ENCODE measurements at places on chromosomes 5 and 9. TPM values are rescaled to one million over a fixed set of nuclear protein-coding genes. Genes with fewer than 3 reads are reported as not detected.

- DNase-seq = no peak
These were observed 2.0 kb downstream of the ADAMTS13 start for GRCh38 chr9:133424187-133424586.

DNA sequence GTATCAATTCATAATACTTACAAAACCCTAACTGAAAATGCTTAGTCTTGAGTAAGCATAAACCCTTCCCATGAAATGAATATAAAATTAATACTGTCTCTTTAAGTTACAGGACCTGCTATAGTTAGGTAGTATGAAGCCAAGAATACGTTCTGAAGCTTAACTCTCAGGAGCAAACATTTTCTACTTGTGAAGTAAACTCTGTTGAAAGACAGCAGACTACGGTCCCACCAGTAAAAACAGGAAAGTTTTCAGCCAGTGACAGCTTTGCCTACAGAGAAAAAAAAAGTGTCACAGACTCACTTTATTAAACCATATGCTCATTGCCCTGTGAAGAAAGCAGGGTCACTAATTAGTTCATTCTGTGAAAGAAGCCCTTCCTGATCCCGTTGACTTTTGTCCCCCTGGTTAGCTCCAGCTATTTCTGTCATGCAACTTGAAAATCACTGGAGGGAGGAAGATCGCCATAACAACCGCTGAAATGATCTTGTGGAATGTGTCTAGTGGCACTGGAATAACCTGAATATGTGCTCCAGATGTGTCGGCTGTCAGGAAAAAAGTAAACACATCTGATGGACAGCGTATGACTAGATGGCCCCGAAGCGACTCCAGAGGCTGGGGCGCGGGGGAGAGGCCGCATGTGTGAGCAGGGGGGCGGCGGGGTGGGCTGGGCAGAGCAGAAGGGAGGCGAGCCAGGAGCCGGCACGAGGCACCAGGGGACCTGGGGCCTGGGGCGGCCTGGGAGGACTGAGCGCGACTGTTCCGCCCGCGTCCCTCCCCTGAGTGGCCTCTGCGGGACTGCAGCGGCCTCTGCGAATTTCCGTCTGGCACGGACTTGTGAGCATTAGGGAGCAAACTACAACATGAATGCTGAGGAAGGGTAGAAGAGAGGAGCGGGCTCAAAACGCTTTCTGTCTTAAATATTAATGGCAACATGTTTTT, 41.9 kb downstream of the BNC2 start:
- peak; percentile 45 for DNase-seq

DNA sequence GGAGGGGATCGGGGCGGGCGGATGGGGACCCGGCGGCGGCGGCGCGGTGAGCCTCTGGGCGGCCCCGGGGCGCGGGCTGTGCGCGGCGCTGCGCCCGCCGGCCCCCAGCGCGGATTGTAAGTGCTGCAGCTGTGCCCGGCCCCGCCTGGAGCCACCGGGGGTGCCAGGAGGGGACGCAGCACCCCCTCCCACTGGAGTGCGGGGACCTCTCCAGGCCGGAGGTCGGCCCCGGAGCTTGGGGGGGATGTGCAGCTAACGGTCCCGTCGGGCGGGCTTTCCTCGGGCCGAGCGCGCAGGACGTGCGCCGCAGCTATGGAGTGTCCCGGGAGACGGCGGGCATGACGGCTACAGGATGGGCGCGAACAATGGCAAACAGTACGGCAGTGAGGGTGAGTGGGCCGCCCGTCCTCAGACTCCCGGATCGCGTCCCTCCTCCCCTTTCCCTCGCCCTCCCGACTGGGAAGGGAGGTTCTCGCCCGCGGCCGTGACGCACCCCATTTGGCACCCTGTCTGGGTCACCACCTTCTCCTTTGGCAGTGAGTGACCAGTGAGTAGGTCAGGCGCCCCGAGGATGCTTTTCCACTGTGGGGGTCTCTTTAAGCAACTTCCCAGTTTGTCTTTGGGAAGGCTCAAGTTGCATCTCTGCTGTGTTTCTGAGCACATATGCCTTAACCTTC, 483 bp downstream of the FBXL7 start:
- DNase-seq = peak; percentile 69

GRCh38 chr5:157328277-157328912, 62.5 kb downstream of the CYFIP2 start:
- DNase-seq = peak; percentile 71

- peak; percentile 17 for DNase-seq
These were observed 228.0 kb downstream of the DCP2 start for GRCh38 chr5:113204525-113205161.

Gene C9
- total RNA-seq = not detected

Gene FBLL1
- total RNA-seq = 0.81 TPM

GRCh38 chr9:136848393-136849037, 694 bp upstream of the PHPT1 start:
- peak; percentile 55 for DNase-seq

GRCh38 chr9:120412425-120412951, 167.5 kb downstream of the CDK5RAP2 start:
- peak; percentile 8 for DNase-seq

GRCh38 chr5:122315521-122315920, 3.5 kb downstream of the SNCAIP start:
- no peak for DNase-seq

Gene ST8SIA4
- total RNA-seq = 0.10 TPM

Gene F2RL2
- total RNA-seq = 4.9 TPM

DNA sequence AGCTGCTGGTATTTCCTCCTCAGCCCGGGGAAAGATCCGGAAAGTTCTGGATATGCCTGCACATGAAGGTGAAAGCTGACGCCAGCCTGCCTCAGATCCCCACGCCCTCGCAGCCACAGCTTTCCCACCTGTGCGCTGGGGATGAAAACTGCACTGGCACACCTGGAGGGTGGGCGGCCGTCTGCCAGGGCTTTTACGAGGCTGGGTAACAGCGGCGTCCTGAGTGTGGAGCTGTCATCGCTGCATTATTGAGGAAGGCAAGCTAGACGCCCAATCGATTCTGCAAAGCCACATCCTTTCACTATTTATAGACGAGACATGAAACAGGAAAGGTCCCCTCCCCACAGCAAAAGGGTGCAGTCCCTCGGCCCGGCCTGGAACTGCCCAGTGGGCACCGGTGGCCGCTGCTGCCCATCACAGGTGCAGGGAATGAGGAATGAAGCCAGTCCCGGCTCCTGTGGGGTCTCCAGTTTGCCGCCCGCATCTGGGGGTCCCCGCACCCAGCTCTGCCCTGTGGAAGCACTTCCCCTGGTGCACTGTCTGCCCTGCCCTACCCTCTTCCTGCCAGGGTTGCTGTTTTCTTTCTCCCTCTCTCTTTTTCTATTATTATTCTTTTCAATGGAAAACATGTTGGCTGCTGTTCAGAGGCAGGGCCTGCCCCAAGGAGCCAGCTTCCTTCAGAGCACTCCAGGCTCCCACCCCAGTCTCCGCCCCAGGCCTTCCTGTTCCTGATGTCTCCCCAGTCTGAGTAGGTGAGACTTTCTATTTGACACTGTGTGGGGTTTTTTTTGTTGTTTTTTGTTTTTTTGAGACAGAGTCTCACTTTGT, 7.0 kb downstream of the NOTCH1 start:
- DNase-seq = no peak

Gene C9orf85
- 24.9 TPM for total RNA-seq

Gene OBP2B
- total RNA-seq = not detected

DNA sequence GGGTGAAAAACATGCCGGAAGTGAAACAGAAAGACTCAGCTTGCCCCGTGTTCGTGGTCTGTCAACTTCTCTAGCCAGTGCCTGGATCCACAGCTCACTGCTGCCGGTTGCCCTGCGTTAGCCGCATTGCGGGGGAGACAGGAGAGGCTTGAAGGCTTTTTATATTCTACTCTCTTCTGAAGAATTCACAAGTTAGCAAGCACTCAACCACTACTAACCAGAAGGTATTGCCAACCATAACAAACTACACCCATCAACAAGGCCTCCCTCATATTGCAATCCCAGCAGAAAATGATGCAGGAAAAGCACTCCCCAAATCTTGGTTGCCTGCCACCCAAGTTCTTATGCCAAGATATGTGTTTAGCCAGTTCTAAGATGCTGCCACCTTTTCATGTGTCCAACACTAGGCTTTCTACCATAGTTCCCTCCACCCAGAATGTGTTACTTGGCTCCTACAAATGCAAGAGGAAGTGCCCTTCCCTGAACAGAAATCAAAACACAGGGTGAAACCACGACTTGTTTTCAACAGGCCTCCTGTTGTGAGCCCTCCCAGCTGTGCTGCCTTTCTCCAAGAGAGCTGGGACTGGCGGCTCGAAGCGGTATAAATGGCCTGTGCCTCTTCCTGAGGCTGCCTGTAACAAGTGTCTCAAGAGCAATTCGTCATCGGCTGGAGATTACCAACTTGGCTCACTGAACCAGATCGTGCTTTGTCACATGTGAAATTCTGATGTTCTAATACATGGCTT, 129.0 kb downstream of the SNX18 start:
- DNase-seq = peak; percentile 64

DNA sequence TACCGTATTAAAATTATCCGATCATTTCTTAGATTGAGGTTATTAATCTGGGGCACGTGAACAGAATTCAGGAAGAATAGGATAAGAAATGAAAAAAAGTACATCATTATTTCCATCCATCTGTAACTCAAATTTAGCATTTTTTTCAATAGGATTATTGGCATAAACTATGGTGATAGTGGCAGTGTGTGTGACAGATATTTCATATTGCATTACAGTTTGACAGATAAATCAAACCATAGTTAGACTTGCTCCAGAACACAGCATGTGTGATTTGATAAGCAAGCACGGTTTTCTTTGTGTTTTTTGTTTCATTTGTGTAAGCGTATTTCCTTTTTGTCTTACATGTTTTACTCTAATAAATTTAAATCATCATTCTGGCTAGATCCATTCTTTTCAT, 155.0 kb downstream of the CDH9 start:
- DNase-seq = no peak

DNA sequence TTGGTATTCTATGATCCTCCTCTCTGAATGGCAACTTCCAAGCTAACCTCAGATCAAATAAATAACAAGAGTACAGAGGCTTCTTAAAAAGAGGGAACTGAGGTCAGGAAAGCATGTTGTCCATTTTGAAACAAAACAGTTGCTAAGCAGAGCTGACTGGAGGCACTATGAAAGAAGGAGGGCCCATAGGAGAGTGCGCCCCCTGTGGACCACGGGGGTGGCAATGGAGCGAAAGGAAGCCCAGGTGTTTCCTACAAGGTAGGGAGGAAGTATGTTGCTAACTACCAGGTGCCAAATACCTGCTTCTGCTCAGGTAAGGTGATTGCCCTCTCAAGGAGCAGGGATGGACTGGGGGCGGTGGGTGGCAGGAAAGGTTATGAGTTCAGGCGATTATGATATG, 101.8 kb upstream of the MAST4 start:
- no peak for DNase-seq

DNA sequence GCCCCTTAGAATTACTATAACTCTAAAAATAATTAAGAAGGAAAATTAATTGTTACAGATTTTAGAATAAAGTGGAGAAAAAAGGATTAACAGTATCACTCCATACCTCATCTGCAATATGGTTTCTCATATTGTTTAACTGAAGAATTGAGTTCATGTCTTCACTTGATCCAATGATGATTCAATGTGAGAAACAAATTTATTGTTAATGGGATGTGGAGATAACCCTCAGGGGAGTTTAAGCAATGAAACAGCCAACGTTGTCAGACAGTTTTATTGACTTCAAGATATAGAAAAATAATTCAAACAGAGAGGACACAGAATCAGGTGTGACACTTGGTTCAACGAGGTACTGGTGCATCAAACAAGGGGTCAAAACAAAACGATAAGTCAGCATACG, 665.2 kb upstream of the ACO1 start:
- DNase-seq = no peak

DNA sequence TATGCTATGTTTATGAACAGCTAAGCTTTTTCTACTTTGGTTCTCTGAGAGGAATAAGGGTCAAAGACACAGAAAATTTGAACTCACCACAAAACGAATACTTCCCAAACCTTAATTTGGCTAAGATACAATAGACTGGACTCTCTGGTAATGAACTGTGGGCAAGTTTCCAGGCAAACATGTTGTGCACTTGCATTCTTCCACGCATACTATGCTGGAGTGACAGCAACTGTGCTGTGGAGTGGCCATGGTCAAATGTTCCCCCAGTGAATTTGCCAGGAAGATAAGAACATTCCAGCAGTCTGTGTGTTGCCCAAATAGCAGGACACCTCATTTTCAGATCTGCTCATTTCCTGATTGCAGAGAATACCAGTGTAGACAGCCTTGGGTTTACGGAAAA, 275.3 kb upstream of the IL12B start:
- peak; percentile 63 for DNase-seq

Data from M059J (cell line).